ENCODE measurements at places on chromosomes 16 and 17.

GRCh38 chr17:31794111-31794510 is 64.9 kb downstream of the COPRS start:
- DNase-seq, result no peak

DNA sequence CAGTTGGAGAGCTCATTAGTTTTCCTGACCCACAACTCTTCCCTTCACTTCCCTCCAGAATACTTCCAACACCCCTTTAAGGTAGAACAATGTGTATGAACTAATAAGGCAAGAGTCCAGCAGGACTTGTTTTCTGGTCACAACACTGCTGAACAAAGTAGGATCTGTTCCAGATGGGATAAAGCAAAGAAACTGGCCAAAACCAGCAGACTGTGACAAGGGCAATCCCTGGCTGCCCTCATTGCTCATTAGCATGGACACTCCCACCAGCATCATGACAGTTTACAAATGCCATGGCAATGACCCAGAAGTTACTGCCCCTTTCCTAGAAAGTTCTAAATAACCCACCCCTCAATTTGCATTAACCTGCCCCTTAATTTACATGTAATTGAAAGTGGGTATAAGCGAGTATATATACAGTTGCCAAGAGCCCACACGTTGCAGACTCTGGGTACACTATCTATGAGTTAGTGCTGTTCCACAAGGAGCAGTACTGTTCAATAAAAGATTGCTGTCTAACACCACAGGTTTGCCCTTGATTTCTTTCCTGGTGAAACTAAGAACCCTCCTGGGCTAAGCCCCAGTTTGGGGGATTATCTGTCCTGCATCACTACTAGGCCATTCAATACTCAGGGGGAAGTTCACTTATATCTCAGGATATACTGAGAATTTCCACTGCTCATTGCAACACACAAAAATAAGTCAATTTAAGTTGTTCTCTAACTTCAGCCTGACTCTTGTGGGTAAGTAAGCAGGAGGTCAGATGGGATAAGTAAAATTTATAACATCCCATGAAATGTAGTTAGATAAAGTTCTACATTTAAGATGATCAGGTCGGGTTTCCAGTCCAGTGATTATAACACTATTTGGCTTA is 82.3 kb downstream of the SSH2 start:
- DNase-seq, result no peak

DNA sequence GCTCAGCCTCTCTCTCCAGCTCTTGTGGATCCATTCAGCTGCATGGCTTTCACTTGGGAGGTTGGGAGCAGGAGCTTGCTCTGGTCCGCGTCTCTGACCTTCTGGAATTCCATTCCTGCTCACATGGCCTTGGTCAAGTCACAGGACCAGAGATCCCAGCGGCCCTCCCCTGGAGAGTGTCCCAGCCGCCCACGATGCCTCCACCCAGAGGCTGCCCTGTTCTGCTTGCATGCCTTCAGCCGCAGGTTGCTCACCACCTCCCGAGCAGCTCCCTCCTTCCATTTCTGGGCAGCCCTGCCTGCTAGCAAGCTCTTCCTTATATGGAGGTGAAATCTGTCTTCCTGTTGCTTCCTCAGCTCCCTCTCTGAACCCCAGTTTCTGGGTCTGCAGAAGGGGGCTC is 32.6 kb downstream of the RAI1 start:
- DNase-seq, result no peak

DNA sequence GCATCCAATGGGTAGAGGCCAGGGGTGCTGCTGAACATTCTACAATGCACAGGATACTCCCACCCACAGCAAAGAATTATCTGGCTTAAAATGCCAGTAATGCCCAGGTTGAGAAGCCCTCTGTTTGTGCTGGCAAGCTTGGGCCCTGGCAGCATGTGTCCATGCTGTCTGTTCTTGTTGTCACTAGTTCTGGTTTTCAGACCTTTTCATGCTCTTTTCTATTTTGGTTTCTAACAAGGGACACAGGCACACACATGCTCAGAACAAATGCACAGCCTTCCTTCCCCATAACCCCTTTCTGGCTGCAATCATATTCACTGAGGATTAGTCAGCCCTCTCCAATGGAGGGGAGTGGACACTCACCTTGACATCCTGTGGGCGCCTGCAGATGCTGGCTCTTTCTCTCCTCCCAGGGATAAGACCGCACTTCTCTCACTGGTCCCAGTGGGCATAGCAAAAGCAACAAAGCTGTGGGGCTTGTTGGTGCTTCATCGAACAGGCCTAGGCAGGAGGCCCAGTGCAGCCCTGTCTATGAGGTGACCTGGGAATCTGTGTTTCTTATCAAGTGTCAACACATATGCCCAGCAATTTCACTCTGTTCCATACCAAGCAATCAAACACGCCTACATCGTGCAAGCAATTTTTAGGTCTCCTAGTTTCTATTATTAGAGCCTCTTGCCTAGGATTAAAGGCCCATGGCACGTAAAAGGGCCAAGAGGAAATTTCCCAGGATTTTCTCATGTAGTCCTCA is 271.1 kb upstream of the CCL2 start:
- no peak for DNase-seq

- no peak for DNase-seq
These were observed 25.4 kb upstream of the ARHGAP17 start for GRCh38 chr16:25040543-25040942.

GRCh38 chr17:64212122-64212521 is 50.9 kb downstream of the TEX2 start:
- DNase-seq, result no peak

DNA sequence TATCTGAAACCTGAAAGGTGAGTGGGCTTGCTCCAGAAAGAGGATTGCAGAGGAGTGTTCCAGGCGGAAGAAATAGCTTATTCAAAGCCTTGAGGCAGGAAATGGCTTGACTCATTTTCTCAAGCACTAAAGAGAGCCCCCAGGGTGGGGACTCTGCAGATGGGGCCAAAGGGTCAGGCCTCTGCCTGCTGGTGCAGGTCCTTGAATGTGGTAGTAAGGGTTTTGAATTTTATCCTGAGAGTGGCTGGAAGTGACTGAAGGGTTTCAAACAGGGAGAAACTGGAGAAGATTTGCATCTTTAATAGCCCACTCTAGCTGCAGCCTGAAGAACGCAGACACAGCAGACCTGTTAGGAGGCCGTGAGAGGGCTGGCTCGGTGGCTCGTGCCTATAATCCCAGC is 144.4 kb downstream of the CCT6B start:
- peak; percentile 66 for DNase-seq

- no peak for DNase-seq
These were observed 267.8 kb downstream of the PMP22 start for GRCh38 chr17:14997290-14997689.

GRCh38 chr16:72961115-72961832 is 86.7 kb downstream of the ZFHX3 start:
- peak; percentile 96 for DNase-seq

DNA sequence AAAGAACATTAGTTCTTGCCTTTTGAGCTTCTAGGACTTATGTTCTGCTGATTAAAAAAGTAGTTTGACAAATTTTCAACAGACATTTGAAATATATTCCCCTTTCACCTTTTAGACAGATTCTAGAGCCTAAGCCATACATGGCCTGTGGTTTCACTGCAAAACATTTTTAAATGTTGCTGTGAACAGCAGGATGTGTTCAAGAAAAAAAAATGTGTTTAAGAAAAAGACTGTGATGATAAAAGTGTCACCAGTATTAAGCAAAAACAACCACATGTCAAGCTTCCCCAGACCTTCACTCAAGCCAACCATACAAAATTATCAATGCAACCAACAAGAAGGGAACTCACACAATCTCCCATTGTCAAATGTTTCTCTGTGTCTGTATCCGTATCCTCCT is 103.5 kb downstream of the SYCE1L start:
- no peak for DNase-seq

DNA sequence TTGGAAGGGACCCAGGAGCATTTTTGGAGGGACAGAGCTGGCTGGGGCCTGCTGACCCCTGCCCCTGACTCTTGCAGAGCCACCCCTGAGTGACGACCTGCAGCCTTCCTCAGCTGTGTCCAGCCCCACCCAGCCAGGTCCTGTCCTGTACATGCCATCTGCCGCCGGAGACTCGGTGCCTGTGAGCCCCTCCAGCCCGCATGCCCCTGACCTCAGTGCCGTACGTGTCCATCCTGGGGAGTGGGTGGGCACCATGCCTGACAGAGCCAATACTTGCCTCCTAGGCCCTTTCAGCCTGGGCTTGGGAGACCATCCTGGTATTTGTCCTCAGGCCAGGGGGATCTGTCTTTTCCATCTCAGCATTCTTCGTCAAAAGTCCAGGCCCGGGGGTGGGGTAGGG is 27.5 kb downstream of the UNC13D start:
- no peak for DNase-seq

GRCh38 chr17:73268582-73269328 is 7.1 kb upstream of the CPSF4L start:
- DNase-seq, result no peak

GRCh38 chr16:3458278-3458851 is 14.9 kb downstream of the NAA60 start:
- DNase-seq, result no peak

GRCh38 chr17:45742251-45742650 is 41.9 kb upstream of the CRHR1 start:
- DNase-seq, result no peak

DNA sequence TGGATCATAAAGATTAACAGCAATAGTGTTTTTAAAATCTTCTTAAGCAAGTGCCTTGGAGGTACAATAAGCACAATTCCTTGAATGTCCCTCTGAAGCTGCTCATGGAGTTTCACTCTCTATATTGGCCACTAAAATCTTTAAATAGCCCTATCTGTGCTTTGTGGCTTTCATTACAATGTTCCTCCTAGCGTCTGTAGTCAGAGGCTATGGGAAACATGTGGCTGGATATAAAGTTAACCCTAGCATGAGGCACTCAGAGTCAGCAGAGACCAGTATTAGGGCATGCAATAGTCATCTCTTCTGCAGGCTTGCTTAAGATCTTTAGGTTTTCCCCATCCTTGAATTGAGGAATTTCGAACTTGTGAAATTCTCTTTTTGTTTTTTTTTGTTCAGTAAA is 668.2 kb downstream of the CDH11 start:
- DNase-seq, result no peak

DNA sequence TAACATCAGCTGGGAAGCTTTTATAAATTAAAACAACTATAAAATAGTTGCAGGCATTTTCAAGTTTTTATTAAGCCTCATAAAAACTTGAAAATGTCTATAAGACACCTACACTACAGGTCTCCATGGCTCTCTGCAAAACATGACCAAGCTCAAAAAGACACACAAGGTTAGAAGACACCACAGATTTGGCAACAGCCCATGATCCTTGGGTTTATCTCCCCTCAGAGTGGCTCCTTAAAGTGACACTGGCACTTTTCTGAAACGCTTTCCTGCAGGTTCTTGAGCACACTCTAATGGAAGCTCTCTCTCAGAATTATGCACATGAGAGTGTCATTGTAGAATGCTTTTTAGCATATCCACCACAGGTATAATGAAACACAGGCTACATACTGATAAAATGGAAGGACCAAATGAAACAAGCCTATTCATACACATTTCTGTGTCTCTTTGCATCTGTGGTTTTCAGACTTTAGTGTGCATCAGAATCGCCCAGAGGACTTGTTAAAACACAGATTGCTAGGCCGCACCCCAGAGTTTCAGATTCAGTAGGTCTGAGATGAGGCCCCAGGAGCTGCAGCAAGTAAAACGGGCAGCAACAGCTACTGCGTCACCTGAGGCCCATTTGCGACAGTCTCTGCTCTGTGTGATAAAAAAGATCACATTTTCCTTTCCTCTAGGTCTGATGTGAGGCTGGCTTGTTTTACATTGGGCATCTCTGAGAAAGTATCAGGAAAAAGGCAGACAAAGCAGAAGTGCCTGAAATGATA is 75.0 kb upstream of the WSB1 start:
- no peak for DNase-seq

DNA sequence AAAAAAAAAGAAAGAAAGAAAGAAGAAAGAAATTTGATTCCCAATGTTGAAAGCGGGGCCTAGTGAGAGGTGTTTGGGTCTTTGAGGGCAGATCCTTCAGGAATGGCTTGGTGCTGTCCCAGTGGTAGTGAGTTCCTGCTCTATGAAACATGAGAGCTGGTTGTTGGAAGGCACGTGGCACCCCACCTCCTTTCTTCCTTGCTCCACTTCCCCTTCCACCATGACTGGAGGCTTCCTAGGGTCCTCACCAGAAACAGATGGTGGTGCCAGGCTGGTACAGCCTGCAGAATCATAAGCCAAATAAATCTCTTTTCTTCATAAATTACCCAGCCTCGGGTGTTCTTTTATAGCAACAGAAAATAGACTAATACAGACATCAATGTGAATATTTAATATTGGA is 147.3 kb upstream of the KCNJ18 start:
- no peak for DNase-seq

DNA sequence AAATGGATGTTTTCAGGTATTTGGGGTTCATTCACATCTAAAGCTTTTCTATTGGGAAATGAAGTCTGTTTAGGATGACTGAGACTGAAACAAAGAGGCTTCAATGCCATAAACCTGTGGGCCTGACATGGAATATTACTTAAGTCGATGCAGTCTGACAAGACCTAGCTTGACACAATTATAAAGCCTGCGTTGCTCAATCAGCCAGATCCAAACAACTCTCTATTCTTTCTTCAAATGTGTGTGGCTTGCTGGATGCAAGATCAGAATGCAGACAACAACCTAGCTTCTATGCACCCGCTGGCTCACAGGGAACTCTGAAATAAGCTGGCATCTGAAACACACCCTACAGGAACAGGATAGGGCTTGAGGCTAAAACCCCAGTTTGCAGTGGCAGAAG is 40.0 kb downstream of the RFFL start:
- no peak for DNase-seq

DNA sequence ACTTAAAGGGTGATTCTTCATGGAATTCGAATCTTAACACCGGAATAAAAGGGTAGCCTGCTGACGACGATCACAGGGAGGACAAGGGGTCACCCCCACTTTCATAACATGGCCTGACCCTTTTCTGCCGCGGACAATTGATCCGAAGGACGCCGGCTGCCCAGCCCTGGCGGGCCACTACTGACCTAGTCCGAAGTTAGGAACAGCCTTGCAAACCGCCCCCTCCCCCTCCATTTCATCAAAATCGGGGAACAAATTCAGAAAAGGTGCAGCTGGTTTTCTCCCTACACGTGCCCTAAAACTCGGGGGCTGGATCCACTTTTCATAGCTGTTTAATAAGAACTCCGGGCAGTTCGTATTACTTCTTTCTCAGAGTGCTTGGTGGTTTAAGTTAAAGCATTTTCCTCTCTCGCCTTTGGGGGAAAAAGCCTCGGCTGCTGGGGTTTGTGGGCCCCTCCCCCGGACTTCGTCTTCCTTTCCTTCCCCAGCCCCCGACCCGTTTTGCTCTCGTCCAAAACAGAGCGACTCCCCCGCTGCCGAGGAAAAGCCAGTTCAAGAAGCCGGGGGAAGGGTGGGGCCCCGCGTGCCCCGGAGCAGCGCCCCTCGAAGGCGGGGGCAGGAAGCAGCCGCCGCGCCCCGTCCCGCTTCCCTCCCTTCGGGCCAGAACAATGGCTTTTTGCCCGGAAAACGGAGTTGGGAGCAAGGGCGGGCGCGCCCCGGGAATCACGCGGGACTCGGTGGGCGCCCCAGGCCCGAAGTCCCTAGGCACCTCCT is 641 bp upstream of the CBX2 start:
- peak; percentile 88 for DNase-seq

GRCh38 chr17:45248132-45248957 is 13.5 kb downstream of the SPATA32 start:
- peak; percentile 44 for DNase-seq

All from NCI-H1417 (cell line).